Frontal cortex (tissue), 4 donors: ENCODE measurements at places on chromosomes 16 and 17.

DNA sequence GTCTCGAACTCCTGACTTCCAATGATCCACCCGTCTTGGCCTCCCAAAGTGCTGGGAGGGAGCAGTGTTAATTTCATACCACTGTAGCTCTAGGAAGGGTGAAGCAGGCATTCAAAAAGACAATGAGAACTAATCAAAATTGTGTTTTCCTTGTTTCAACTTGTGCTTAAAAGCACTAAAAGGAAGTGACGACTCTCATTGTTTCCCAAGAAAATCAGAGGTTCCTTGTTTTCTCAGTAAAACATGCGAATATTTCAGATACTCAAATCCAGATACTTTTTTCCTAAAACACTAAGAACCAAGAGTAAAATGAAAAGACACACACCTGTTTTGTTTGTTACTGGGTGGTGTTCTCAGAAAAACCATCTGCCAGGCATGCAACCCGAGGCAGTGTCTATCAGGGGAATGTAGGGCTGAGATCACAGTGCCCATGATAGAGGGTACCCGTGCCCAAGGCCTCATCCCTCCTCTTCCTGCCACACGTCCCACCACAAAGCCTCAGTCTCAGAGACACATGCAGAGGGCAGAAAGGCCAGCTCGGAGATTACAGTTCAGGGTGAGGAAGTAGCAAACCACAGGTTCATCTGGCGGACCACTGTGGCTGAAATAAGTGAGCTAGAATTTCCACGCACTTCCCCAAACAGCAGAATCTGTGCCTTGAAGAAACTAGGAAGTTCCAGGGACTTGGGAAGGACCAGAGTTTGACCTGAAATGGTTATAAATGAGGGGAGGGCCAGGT is 33.7 kb downstream of the GINS3 start:
- DNase-seq, result no peak

- DNase-seq, result no peak
These were observed 10.2 kb downstream of the COTL1 start for GRCh38 chr16:84607694-84608093.

DNA sequence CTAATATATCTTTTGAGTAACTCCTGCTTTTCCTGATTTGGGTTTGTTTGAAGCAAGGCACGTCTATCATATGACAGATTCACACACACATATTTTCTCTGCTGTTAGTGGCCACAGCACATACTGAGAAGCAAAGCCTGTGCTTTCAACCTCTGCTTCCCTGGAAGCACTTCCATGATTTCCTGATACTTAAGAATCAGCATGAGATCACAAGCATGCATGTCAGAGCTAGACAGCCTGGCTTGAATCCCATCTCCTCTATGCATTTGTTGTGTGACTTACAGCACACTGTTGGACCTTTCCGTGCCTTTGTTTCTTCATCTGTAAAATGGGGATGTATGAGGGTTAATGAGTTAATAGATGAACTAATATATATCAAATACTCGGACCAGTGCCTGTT is 151.1 kb upstream of the NOL11 start:
- no peak for DNase-seq

DNA sequence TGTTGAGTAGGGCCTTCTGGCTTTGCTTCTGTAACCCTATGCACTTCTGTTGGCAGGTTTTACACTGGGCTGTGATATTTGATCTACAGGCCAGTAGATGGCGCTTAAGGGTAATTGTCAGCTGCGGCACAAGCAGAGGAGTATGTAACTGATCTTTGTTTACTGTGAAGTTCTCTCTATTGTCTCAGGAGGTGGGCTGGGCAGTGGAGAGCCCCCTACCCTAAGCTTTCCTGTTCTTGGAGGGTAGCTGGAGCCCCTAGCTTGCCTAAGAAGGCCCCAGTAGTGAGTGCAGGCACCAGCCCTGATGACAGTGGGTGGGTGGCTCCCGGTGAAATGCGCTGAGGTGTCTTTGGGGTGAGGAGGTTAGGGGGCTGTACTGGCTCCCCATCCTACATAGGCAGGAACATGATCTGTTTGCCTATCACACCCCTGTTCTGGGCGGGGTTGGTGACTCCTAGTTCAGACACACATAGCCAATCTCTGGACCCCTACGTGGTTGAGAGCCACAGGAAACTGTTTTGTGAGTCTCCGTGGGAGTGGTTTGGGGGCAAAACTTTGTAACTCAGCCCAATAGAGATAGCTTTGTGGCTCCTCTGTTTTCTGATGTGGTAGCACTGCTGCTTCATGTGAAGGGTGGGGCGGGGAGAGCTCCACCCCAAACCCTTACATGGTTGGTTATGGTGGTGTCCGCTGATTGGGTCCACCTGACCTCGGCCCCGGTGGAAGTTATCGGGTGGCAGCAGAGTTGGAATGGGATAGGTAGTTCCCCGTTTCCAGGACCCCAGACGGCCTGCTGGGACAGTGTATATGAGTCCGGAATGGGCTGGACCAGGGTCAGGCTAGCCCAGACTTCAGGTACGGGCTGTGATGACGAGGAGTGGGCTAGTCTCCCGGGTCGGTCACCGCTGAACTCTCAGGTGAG is 60.4 kb downstream of the SLFN11 start:
- peak; percentile 8 for DNase-seq

DNA sequence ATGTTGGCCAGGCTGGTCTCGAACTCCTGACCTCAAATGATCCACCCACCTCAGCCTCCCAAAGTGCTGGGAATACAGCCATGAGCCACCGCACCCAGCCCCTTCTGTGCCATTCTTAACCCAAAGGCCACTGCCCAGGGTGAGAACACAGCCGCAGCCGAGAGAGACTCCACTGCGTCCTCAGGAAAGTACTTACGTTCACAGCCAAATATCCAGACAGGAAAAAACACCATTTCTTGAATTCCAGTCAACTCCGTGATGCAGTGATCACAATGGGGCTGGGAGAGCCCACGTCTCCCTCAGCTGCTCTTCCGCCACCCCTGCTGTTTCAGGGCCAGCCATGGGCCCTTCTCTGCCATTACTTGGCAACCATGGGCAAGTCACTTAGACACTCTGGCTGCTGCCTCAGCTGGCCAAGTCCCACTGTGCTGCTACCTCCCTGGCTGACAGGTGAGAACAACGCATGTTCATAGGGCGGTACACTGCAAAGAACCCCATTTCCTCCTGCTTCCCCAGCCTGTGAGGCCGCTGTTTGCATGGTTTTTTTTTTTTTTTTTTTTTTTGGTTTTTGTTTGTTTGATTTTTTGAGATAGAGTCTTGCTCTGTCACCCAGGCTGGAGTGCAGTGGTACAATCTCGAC is 4.3 kb downstream of the CDIP1 start:
- no peak for DNase-seq

- DNase-seq, result no peak
These were observed 21.0 kb upstream of the ITGAX start for GRCh38 chr16:31333686-31334649.
